PC-9 (cell line): ENCODE measurements at places on chromosomes 6 and 20. TPM values are rescaled to one million over a fixed set of nuclear protein-coding genes. Genes with fewer than 3 reads are reported as not detected.

DNA sequence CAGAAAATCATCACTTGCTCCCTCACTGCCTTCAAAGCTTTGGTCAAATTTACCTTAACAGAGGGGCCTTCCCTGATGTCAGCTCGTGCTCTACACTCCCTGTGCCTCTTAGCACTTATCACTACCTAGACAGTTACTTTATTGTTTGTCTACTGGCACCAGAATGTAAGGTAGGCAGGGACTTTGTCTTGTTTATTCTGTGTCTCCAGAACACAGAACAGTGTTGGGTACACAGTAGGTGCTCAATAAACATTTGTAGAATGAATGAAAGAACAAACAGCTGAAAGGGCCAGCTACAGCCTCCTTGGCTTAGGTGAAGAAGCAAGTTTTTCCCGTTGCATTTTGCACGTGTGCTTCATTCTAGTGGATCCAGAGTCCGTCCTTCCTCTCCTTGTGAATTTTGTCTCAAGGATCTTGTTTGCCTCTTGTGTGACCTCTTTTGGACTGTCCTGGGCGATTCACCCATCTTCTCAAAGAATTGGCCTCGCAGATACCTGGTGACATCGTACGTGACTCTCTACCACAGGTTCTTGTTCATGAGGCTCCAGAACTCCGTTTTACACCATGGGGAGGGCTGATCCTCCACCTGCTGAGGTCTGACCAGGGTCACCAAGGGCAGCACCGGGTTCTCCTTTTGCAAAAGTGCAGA lies 84.2 kb upstream of the ARMC2 start:
- DNase-seq = no peak

DNA sequence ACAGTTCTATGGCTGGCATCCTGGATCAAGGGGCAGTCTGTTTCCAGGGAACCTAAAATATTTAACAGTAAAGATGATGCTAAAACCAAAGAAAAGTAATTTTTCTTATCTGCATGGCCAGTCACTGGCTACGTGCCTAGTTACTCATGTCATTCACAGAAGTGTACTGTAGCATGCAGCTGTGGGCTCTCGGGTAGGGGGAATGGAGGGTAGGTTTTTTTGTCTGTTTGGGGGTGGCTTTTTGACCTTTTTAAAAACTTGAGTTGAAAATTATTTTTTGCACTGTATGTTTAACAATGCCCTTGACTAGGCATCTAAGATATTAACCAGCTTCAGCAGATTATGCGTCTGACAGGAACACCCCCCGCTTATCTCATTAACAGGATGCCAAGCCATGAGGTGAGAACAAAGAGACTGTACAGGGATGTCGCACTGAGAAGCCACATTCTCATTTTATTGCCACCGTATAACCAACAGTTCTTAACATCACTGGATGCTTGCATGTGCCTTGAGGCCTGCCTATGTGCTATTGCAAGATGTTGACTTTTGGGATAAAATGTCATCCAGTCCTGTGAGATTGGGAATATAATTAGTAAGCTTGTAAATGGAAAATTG lies 30.3 kb upstream of the MAPK13 start:
- DNase-seq = no peak

LY6G6F gene
- not detected in 2 replicates for total RNA-seq

DYNLT2 gene
- total RNA-seq = 1.4 and 1.5 TPM in 2 replicates

DLGAP4 gene
- 62.6 and 63.0 TPM in 2 replicates for total RNA-seq

OLIG3 gene
- not detected in 2 replicates for total RNA-seq
